ENCODE measurements at places on chromosomes 1 and 21.

DNA sequence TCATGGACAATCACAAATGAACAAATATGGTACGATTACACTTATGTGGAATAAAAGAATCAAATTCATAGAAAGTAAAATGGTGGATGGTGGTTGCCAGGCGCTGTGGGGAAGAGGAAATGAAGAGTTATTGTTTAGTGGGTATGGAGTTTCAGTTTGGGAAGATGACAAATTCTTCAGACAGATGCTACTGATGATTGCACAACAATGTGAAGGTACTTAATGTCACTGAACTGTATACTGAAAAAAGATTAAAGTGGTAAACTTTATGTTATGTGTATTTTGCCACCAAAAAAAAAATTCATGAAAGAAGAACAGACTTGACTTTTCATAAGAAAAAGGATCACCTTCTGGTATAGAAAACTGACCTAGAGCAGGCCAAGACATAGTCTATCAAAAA lies 745.6 kb upstream of the CXADR start:
- no peak for DNase-seq

- DNase-seq, result no peak
These were observed 11.0 kb upstream of the REN start for GRCh38 chr1:204177133-204177532.

DNA sequence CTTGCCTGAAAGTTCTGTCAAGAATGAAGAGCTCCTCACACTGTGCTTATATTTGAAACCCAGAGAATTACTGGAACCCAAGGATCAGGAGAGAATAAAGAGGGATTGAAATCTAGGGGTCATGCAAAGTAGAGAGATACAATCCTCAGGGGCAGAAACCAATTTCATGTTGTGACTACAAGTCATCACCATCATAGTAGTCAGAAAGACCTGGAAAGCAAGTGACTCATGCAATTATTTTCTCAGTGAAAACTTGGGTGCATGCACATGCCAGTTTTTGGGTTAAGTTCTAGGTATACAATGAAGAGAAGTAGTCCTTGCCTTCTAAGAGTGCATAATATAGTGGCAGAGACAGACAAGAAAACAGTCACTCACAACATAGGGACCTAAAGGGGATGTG lies 210.0 kb downstream of the ZC3H11B start:
- DNase-seq, result no peak

DNA sequence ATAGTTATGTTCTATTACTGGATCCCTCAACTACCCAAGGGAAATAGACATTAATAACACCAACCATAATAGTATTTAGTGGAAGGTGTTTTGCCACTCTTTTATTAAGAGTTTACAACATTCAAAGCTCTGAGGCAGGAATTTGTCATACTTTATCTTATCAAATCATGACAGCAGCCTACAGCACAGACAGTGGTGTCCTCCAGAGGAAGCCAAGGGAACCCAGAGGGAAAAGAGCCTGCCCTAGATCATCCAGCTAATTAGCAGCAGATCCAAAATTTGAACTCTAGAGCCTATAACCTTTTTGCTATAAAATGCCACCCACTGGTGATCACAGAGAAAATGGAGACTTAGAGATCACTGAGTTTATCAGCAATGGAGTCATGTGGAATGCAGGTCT lies 18.2 kb downstream of the VAV3 start:
- DNase-seq, result no peak

- no peak for DNase-seq
These were observed 35.9 kb upstream of the ZNF644 start for GRCh38 chr1:91057784-91058183.

GRCh38 chr1:21716169-21716568 lies 47.0 kb upstream of the RAP1GAP start:
- no peak for DNase-seq

DNA sequence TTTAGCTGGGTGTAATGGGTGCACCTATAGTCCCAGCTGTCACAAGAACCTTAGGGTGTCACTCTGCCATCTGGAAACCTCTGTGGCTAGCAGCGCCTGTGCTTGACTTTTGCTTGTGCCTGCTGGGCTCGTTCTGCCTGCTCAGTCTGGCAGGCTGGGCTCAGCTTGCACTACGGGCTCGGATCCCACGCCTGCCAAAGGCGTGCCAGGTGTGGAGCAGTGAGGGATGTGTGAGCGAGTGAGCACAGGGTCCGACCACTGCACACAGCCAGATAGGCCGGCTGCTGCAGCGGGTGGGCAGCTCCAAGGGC lies 2.8 kb upstream of the LSM10 start:
- no peak for DNase-seq

GRCh38 chr1:190104961-190105360 lies 372.7 kb downstream of the BRINP3 start:
- no peak for DNase-seq
